ENCODE measurements at places on chromosomes 3 and 15.
A peak's percentile ranks its signal among the peaks of the same experiment; 100 is the strongest.

- no peak for DNase-seq
These were observed 868 bp downstream of the SATB1 start for GRCh38 chr3:18424213-18424728.

DNA sequence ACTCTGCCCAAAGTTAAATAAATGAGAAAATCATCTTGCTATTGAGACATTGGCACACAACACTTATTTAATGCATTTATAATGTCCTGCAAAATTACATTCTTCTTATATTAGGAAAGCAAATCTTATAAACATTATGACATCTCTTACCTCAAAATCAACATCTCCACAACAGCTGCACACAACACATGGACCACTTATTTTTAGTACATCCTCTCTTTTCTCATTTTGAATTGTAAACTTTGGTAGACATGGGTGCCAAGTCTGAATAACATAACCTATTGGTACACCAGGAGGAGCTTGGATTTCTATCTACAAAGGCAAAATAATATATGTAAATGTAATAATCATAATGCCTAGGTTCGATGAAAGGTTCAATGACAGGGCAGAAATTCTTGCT, 23.0 kb downstream of the PLSCR1 start:
- no peak for DNase-seq

DNA sequence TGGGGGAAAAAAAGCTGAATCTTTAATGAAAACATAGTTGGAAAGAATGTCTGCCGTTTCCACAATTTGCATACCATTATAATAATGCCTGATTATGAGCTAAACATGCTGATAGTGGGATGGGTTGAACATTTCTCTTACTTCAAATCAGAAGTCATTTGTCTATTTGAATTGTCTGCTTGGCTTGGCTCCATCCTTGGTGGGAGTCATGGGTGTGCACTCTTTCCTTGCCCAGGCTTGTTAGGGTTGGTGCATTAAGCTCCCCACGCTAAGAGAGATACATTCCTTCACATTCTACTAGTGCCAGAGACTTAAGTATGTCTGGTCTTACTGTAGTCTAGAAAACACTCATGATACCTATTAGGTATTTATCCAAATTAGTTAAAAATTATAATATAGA, 121.4 kb upstream of the RARB start:
- DNase-seq = no peak

- no peak for DNase-seq
These were observed 116.7 kb downstream of the LIPC start for GRCh38 chr15:58548308-58549012.

DNA sequence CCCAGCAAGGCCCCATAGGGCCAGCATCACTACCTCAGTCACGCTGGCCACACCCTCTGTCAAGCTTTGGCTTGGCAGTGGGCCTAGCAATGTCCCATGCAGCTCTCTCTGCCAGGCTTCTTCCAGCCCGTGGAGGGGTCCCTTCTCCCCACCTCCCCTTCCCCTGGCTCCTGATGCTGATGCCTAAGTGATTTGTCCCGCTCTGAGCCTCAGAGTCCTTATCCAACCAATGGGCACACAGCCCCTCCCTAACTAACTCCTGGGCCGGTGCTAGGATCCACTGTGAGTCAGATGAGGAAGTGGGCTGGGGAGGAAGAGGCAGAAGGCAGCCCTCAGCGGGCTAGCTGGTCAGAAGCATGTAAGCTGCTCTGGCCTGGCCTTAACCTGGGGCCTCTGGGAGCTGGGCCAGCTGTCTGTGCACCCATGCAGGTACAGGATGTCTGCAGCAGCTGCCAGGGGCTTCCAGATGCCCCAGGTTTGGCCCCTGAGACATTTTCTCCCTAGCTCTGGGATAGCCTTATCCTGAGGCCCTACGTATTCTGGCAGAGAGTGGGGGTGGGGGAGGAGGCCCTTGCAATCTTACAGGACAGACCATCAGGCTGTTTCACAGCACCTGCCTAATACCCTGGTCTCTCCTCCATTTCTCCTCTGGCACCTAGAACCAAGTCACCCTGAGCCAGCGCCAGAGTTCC, 740 bp upstream of the ZBTB47 start:
- no peak for DNase-seq

GRCh38 chr15:73818308-73818985, 54.9 kb upstream of the TBC1D21 start:
- DNase-seq = no peak

DNA sequence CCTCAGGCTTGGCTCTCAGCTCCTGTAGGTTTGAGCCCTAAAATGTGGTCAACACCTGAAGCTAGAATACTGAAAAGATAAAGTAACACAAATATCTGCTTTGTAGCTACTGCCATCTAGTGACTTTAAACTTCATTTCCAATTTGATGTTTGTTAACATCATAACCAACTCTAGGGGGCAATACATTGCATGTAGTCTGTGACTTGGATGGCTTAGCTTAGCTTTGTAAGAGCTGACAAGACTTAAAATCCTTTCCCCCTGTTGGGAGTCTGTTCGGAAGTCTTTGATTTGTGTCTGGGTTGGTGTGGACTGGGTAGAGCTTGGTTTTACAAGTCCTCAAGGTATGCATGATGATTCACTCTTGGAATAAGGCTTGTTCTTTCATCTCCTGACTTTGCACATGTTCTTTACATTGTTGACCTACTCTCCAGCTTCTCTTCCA, 51.7 kb downstream of the SCN11A start:
- DNase-seq = peak; percentile 39

GRCh38 chr3:177935047-177935446, 601.2 kb upstream of the KCNMB2 start:
- DNase-seq = no peak

DNA sequence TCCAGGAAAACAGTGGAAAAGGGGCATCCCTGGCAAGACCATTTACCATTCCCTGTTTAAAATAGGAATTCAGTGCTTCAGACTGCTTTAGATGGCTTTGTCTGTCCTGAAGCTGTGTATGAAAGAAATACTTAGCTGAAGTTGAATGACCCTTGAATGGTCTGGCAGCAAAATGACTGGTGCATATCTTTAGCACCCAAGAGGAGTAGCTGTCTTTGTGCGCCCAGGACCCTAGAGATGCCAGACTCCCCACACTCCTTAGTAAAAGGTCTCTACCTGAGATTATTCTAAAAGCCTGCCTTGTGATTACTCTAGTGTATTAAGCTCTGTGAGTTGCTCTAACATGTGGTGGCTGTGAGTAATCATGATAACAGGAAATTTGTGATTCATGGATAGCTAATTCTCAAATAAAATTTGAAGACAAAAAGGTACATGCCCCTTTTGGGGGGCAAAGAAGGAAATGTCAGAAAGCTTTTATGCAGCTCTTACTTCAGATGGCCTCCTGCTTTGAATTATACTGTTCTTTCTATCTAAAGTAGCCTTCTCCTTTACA, 3.2 kb downstream of the MAPKBP1 start:
- no peak for DNase-seq
